Activated T-cell treated with anti-CD3 and anti-CD28 coated beads, Interleukin-2, amount 50 U/mL, for 1 hour (primary cell): ENCODE measurements at places on chromosomes 6 and 20.

- DNase-seq: no peak
Measured at GRCh38 chr6:39239527-39240154, 10.4 kb upstream of the KCNK5 start.

DNA sequence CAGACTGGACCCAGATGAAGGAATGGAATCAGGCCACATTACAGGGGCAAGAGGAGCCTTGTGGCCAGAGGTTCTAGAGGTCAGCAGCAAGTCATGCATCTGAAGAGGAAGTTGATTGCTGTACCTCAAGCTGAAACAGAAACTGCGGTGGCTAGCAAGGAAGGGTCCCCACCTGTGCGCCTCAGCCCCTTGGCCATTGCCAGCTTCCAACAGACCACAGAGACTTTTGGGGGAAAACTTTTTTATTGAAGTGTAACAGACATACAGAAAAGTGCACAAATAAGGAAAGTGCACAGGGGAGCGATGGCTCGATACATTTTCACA is 26.8 kb upstream of the SLC9A8 start:
- no peak for DNase-seq

DNA sequence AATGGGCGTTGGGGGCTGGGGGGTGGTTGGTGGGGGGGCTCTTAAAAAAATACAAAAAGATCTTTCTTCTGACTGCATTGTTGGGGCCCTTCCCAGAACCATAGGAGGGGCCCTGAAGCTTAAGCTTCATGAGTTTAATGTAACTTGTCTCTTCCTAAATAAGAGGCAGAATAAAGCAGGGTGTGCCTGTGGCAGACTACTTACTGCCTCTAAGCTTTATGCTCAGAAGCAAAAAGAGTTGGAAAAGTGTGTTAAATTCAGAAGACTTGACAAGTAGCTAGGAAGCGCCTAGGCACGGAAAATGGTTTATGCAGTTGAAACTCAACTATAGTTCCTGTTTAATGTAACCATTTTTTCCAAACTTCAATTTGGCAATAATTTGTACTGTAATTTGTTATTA is 44.5 kb downstream of the TIAM2 start:
- no peak for DNase-seq

DNA sequence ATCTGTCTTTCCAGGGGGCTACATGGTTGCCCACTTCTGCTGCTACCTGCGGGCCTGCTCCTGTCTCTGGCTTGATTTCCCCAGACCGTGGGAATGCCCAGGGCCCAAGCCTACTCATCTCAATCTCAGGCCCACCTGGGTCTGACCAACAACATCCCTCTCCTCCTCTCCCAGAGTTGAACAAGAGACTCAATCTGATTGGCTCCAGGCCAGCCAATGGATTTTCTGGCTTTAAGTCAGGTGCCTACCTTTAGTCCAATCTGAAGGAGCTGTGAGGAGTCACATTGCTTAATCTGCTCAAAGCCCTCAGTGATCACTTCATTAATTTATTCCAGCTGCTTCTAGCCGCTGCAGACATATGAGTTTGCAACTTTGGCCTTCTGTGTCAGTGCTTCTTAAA is 162.4 kb upstream of the KCNG1 start:
- DNase-seq: no peak

DNA sequence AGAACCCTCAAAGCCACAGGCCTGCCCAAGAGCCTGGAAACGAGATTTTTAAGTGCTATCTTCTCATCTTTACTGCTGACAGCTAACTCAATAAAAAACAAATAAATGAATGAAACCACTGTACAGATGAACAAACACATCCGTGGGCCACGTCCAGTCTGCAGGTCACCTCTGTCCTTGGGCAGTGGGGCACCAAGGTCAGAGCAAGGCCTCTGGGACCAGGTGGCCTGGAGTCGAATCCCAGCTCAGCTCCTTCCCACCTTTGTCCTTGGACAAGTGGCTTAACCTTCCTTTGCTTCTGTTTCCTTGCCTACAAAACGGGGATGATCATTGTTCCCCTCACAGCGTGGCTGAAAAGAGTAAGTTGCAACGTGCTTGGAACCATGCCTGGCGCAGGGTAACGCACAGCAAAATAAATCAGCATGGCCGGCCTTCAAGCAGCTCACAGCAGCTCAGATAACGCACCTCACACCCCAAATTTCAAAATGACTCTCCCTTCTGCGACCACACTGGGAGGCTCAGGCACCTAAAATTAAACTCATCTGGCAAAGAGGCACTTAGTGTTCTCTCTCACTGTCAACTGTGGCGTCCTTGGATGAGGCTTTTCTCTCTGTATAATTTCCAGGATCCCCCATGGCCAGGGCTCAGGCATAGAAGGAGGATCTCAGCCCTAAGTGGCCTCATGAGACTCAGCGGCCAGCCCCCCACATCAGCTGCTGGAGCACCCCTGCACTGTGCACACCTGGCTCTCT is 35.7 kb downstream of the RRBP1 start:
- no peak for DNase-seq

GRCh38 chr6:157535340-157536222 is 154.6 kb downstream of the ZDHHC14 start:
- no peak for DNase-seq

DNA sequence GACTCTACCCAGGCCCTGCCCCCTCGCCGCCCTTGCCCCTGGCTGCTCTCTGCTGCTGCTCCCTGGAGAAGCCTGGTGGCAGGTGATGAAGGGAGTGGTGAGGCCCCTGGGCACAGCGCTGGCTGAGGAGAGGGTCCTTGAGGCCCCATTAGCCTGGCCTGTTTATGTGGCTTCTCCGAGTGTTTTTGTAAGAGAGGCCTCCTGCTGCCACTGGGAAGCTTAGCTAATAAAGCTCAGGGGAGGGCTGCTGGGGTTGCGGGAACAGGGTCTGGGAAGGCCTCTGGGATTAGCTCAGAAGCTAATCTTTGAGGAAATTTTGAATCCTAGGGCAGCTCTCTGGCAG is 15.5 kb downstream of the EBF4 start:
- no peak for DNase-seq

- no peak for DNase-seq
Measured at GRCh38 chr6:139903411-139904157, 529.1 kb upstream of the CITED2 start.

DNA sequence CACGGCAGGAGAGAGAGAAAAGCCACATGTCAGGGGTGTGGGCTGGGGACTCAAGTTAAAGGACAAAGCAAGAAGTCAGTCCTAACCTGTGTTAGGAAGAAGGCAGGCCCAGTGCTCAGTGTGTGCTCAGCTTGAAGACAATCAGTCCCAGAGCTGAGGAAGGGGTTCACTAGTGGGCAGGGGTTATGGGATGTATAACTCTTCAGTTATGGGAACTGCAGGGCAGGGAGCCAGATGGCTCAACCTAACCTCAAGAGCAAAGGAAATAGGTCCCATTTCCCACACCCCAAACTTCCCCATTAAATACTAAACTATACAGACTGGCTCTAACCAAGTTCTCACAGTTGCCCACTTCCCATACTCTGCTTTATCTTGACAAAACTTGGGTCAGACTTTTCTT is 7.4 kb upstream of the SSTR4 start:
- DNase-seq: no peak

DNA sequence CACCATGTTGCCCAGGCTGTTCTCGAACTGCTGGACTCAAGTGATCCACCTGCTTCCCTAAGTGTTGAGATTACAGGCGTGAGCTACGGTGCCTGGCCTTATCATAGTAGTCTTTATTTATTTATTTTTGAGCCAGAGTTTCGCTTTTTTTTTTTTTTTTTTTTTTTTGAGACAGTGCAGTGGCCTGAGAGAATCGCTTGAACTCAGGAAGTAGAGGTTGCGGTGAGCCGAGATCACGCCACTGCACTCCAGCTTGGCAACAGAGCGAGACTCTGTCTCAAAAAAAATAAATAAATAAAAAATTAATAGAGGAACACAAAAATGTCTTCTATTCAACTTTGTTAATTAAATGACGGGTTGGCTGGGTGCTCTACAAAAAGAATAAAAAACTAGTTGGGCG is 12.9 kb downstream of the MAPRE1 start:
- DNase-seq: no peak

DNA sequence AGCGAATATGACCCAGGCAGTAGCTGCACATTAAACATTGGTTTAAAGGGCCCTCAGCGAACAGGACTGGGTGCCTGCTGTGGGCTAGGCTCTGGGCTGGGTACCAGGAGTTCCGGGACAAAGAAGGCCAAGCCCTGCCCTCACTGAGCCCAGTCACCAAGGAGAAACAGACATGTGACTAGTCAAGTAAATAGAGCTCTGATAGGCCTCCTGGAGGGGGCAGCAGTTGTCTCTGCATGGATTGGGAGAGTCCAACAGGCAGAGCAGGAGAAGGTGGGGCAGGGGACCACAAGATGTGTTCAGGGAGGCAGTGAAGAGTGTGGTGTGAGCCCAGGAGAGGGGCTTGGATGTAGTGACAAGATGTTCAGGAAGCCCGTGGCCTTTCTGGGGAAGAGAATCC is 3.1 kb downstream of the HM13 start:
- DNase-seq: no peak

GRCh38 chr6:139099984-139100383 is 34.9 kb upstream of the HECA start:
- DNase-seq: no peak

DNA sequence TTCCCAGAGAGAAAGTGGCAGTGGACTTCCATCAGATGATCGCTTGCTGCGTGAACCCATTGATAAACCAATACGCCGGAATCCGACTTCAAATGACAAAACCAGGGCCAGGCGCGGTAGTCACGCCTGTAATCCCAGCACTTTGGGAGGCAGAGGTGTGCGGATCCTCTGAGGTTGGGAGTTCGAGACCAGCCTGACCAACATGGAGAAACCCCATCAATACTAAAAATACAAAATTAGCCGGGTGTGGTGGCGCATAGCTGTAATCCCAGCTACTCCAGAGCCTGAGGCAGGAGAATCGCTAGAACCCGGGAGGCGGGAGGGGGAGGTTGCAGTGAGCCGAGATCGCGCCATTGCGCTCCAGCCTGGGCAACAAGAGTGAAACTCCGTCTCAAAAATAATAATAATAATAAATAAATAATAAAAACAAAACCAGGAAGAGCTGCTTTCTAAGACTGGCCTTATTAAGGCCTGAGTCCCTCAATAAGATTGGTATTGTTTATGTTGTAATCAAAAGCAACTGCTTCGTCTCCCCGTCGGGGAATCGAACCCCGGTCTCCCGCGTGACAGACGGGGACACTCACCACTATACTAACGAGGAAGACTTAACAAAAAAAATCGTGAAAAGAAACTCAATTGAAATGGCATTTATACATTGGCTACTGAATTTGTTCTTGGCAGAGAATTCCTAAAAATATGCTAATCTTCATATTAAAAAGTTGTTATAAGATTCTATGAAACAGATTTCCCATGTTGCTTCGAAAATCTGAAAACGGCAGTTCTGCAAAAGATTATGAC is 110.2 kb upstream of the ZNF184 start:
- DNase-seq: no peak

DNA sequence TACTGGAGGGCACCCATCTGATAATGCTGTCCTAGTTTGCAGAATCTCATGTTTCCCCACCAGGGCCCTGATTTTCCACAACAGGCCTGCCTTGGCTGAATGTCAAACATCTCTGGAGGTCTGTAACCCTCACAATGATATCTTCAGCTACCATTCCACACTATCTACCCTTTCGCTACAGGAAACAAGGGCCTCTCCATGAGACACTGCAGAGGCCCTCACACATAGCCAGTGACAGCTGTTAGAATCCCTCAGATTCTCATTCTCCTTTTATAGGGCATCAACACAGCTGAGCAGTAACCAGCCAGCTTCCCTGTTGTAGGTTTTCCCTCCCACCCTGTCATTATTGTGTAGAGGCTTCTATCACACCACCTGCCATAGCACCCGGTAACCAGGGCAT is 29.6 kb upstream of the MICB start:
- DNase-seq: no peak

GRCh38 chr20:3223651-3223993 is 14.3 kb downstream of the ITPA start:
- no peak for DNase-seq

DNA sequence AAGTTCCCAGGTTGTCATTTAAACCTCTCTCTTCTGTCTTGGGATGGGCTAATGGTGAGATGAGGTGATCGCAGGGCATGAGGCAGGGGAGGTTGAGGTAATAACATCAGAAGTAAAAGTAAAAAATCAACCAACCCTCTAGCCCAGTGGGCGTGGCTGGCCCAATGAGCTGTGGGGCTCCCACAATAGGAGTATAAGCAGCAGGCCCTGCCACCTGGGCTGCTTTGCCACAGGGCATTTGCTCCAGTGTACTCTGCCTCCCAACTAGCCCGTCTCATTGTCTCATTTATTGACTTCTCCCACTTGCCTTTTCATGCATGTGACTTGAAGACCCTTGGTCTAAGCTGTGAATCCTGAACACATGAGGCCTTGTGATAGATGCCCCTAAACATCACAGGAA is 62.8 kb downstream of the PHACTR3 start:
- DNase-seq: no peak

DNA sequence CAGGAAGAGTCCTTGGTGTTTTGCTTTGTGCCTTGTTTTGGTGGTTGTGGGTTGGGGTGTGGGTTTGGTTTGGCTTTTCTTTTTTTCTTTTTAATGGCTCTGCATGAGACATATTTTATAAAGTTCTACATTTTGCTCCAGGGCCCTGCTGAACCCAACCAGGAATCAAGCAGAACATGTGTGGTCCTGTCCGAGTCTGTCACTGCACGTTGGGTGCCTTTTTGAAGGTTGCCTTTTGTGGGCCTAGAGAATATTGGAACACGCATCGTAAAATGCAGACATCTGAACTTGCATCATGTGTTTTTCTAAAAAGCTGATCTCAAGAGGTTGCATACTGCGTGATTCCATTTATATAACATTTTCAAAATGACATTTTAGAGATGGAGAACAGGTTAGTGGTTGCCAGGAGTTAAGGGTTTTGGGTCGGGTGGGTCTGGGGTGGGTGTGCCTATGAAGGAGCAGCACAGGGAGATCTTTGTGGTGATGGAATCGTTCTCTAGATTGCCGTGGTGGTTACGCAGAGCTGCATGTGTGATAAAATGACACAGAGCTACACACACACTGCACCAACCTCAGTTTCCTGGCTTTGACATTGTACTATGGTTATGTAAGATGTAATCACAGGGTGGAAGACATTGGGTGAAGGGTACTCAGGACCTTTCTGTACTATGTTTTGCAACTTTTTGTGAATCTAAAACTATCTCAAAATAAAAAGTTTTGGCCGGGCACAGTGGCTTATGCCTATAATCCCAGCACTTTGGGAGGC is 80.2 kb downstream of the EYA2 start:
- no peak for DNase-seq

DNA sequence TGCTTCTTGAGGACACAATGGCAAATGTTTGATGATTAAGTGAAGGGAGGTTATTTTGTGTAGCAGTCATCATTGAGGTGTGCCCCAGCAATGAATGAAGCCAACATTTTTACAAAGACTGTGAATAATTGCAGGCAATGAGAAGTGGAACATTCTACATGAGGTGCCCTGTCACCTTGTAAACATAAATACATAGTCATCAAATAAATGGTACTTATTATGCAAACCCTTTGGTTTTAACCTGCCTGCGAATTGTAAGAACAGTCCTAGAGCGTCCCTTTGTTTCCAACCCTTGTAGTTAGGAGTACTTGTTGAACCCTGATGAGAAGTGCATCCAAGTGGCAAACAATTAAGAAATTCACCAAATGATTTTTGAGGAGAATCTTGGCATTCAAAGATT is 7.1 kb upstream of the KIZ start:
- no peak for DNase-seq

- no peak for DNase-seq
Measured at GRCh38 chr6:132811276-132811675, 3.1 kb upstream of the RPS12 start.

GRCh38 chr6:123589317-123589716 is 47.4 kb downstream of the TRDN start:
- no peak for DNase-seq

GRCh38 chr6:29627755-29628418 is 5.1 kb downstream of the GABBR1 start:
- DNase-seq: peak; percentile 62

- DNase-seq: no peak
Measured at GRCh38 chr20:53972179-53972578, 98.2 kb downstream of the BCAS1 start.
